Skeletal muscle tissue (tissue), 5 donors: ENCODE measurements at places on chromosomes 5 and 9. TPM values are rescaled to one million over a fixed set of nuclear protein-coding genes. Genes with fewer than 3 reads are reported as not detected.

PDZD2 gene
- 2.6 TPM for total RNA-seq

DNM1 gene
- total RNA-seq: 20.4 TPM

ZFR gene
- total RNA-seq: 67.8 TPM

TMC1 gene
- 0.52 TPM for total RNA-seq

BICD2 gene
- 29.2 TPM for total RNA-seq

SPINK6 gene
- not detected for total RNA-seq

APBB3 gene
- total RNA-seq: 7.3 TPM

HMGCR gene
- 55.8 TPM for total RNA-seq

SHLD3 gene
- 3.1 TPM for total RNA-seq

RANBP17 gene
- 79.9 TPM for total RNA-seq

ADGRD2 gene
- total RNA-seq: not detected

DBH gene
- not detected for total RNA-seq

FGF18 gene
- total RNA-seq: 3.1 TPM

KIF12 gene
- total RNA-seq: not detected

OR2S2 gene
- total RNA-seq: not detected

HAVCR2 gene
- 6.3 TPM for total RNA-seq

UNC13B gene
- total RNA-seq: 16.2 TPM

ANKRD18B gene
- not detected for total RNA-seq
